ENCODE measurements at places on chromosomes 2 and 18. TPM values are rescaled to one million over a fixed set of nuclear protein-coding genes. Genes with fewer than 3 reads are reported as not detected.

Gene CFC1
- total RNA-seq, result 0.41 TPM

Gene ASIC4
- total RNA-seq, result 2.9 TPM

Gene ABCG5
- total RNA-seq, result not detected

Gene TGIF1
- 15.5 TPM for total RNA-seq

Gene FKBP7
- 9.0 TPM for total RNA-seq

Gene GAREM1
- 35.9 TPM for total RNA-seq

Gene PELI1
- 79.5 TPM for total RNA-seq

Gene GPR75
- total RNA-seq, result 18.3 TPM

Gene IL1RL1
- not detected for total RNA-seq

Gene SLC4A5
- 1.2 TPM for total RNA-seq

Gene ABCG8
- 0.41 TPM for total RNA-seq

Gene NEU2
- total RNA-seq, result not detected

Gene GPR55
- not detected for total RNA-seq

Gene NDUFV2
- total RNA-seq, result 85.2 TPM

Gene FKBP1B
- 73.8 TPM for total RNA-seq

Gene GPR17
- 4.1 TPM for total RNA-seq

Gene ABCB11
- total RNA-seq, result under 0.01 TPM

Gene SLC9A4
- under 0.01 TPM for total RNA-seq

Gene POTEI
- under 0.01 TPM for total RNA-seq

Gene MGAT5
- 60.3 TPM for total RNA-seq

Gene COL6A3
- total RNA-seq, result 12.2 TPM

Gene ANKRD12
- total RNA-seq, result 135 TPM

Gene CCDC138
- 51.8 TPM for total RNA-seq

Gene SKOR2
- total RNA-seq, result not detected

Gene DNER
- total RNA-seq, result 79.9 TPM

Gene TBR1
- 73.8 TPM for total RNA-seq
